ENCODE measurements at places on chromosomes 11 and 22.

GRCh38 chr11:67614730-67615714 lies 8.3 kb downstream of the NDUFV1 start:
- DNase-seq, result peak; percentile 75

- no peak for DNase-seq
Observed at GRCh38 chr22:46027211-46028105, 50.5 kb upstream of the WNT7B start.

GRCh38 chr11:1654388-1655167 lies 25.0 kb downstream of the KRTAP5-5 start:
- DNase-seq, result no peak

GRCh38 chr11:64339754-64340408 lies at the start of gene CCDC88B:
Gene CCDC88B, plus strand, starts transcription at chr11:64340204. Its CDS starts 63 bp downstream, at chr11:64340267.
- peak; percentile 91 for DNase-seq

DNA sequence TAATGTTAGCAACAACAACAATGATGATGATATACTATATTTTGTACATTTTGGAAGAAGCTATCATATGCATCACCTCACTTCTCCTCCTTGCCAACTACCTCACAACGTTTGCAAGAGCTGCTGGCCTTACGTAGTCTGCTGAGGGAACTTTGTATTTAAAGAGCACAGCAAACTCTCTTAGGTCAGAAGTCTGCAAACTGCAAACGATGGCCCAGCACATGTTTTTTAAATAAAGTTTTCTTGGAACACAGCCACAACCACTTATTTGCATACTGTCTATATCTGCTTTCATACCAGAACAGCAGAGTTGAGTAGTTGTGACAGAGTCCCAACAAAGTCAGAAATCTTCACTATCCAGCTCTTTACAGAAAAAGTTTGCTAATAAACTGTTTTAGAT lies 261.7 kb downstream of the TENM4 start:
- DNase-seq, result no peak

DNA sequence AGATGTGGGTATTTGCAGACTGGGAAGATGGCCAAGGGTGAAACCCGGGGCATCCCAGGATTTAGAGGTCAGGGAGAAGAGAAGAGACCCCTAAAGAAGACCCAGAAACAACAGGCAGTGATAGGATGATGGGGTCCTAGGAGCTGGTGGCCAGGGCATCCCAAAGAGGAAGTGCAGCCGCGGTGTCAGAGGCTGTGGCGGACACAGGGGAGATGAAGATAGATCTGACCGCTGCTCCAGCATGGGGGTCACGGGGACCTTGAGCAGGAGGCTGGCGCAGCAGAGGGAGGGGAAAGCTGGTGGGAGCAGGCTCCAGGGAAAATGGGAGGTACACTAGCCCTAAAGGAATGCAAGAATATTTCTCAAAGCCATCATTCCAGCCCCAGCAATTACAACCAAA lies 47.3 kb downstream of the CTTN start:
- DNase-seq, result no peak
